Endodermal cell (in vitro differentiated cells): ENCODE measurements at places on chromosomes 7 and 10.

GRCh38 chr7:140752533-140752932 is 56.0 kb downstream of the NDUFB2 start:
- no peak for DNase-seq

DNA sequence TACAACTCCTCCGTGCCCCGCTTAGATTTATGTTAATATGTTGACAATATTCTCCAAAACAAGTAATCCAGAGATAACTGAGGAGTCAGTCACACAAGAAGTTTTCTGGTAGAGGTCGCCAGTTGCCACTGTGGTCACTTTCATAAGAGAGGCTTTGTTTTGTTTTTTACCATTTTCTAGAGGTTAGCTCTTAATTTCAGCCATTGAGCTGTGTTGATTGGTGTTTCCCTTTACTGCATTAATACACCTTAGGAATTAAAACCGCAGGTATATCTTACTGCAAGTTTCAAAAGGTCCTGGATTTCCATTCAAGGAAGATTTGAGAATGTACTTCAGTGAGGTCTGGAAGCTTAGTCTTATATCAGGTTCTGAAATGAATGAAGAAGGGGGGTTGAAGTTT is 3.5 kb downstream of the BMI1 start:
- no peak for DNase-seq

GRCh38 chr7:129161524-129162225 is 17.2 kb downstream of the TSPAN33 start:
- no peak for DNase-seq

- DNase-seq: no peak
Measured at GRCh38 chr7:134784251-134785049, 5.0 kb downstream of the CALD1 start.

- DNase-seq: no peak
Measured at GRCh38 chr7:48183965-48184364, 12.7 kb downstream of the ABCA13 start.

DNA sequence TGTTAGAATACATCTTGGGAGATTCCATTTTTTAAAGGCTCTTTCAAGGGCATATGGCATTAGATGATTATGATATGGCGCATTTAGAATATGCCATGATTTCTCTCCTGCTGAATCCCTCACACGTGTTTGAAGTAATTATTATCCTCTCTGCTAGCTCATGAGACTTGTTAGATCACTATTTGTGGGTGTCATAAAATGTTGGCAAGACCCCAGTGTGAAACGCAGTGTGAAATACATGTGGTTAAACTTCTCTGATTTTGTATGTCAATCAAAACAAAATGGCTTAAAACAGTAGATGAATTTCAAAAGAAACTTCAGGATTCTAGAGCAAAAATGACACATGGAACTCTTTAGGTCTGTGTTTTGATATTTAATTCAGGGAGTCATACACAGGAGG is 560.8 kb downstream of the AUTS2 start:
- no peak for DNase-seq

GRCh38 chr7:144659211-144659610 is 176.6 kb downstream of the TPK1 start:
- DNase-seq: no peak

- DNase-seq: no peak
Measured at GRCh38 chr10:68973975-68974374, 14.6 kb upstream of the KIFBP start.

GRCh38 chr10:103062854-103063590 is 130.1 kb downstream of the NT5C2 start:
- DNase-seq: peak; percentile 49

GRCh38 chr10:52313933-52314821 is at the start of gene DKK1:
Gene DKK1, plus strand, starts transcription at chr10:52314281. Its CDS starts 154 bp downstream, at chr10:52314435.
- DNase-seq: peak; percentile 96

- no peak for DNase-seq
Measured at GRCh38 chr10:107649249-107649648, 484.7 kb upstream of the SORCS1 start.

- DNase-seq: peak; percentile 66
Measured at GRCh38 chr10:77311186-77311585, 326.4 kb downstream of the KCNMA1 start.

- no peak for DNase-seq
Measured at GRCh38 chr10:77357185-77357584, 280.4 kb downstream of the KCNMA1 start.

DNA sequence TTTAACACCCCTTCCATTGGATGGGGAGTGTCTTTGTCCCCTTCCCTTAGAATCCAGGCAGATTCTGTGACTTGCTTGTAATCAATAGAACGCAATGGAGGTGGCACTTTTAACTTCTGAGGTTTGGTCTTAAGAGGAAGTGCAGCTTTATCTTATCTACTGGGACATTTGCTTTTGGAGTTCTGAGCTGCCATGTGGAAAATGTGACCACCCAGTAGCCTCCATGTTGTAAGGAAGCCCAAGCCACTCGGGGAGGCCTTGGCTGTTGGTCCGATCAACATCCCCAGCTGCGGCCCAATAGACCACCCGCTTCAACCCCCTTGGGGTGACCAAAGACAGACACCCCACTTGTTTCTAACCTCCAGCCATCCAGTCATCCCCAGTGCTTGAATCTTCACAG is 86.3 kb upstream of the FAM171A1 start:
- no peak for DNase-seq

GRCh38 chr10:28326516-28327490 is 23.9 kb upstream of the MPP7 start:
- DNase-seq: peak; percentile 53

- DNase-seq: no peak
Measured at GRCh38 chr7:86914551-86914950, 144.9 kb downstream of the ELAPOR2 start.

DNA sequence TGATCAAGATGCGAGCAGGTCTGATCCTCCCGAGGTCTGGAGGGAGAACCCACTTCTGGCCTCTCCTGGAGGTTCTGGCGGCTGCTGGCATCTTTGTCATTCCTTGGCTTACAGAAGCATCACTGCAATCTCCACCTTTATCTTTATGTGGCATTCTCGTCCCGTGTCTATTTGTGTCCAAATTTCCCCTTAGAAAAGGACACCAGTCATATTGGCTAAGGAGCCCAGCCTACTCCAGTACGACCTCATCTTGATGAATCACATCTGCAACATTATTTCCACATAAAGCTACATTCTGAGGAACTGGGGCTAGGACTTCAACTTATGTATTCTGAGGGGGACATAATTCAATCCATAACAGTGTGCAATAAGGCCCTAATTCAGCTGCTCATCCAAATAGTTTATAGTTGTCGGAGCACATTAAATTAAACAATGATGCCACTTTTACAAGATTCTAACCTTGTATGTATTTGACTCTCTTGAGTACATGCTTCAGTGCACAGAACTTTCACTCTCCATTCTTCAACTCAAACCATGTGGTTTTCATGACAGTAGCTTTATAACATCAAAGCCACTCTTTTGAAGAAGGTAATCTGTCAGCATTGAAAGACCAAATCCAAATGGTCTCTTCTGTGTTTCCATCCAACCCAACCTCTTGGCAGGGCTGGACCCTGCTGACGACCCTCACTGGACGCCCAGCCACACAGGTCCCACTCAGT is 86.2 kb upstream of the DDC start:
- DNase-seq: no peak
